ENCODE measurements at places on chromosomes 2 and 18.

- H3K4me1 ChIP-seq = no peaks in the 10 kb centered on the region
- H3K27me3 ChIP-seq = no peaks in the 10 kb centered on the region
- peak; percentile 27 for DNase-seq
Measured at GRCh38 chr2:240595381-240596079, 9.0 kb downstream of the CAPN10 start.

- H3K27ac ChIP-seq = no peak overlapping the region
- no peaks in the 10 kb centered on the region for H3K36me3 ChIP-seq
- no peak overlapping the region for H3K4me3 ChIP-seq
- no peaks in the 10 kb centered on the region for H3K4me1 ChIP-seq
- no peak for DNase-seq
Measured at GRCh38 chr2:85717308-85718008, 23.3 kb downstream of the GNLY start.

- no peaks in the 10 kb centered on the region for H3K36me3 ChIP-seq
- DNase-seq = no peak
Measured at GRCh38 chr2:6679471-6679870, 186.2 kb downstream of the CMPK2 start.

- no peaks in the 10 kb centered on the region for H3K36me3 ChIP-seq
- peaks cover 8% of the 10 kb centered on the region for H3K4me1 ChIP-seq
Measured at GRCh38 chr2:25198576-25198975, 30.2 kb upstream of the POMC start.

DNA sequence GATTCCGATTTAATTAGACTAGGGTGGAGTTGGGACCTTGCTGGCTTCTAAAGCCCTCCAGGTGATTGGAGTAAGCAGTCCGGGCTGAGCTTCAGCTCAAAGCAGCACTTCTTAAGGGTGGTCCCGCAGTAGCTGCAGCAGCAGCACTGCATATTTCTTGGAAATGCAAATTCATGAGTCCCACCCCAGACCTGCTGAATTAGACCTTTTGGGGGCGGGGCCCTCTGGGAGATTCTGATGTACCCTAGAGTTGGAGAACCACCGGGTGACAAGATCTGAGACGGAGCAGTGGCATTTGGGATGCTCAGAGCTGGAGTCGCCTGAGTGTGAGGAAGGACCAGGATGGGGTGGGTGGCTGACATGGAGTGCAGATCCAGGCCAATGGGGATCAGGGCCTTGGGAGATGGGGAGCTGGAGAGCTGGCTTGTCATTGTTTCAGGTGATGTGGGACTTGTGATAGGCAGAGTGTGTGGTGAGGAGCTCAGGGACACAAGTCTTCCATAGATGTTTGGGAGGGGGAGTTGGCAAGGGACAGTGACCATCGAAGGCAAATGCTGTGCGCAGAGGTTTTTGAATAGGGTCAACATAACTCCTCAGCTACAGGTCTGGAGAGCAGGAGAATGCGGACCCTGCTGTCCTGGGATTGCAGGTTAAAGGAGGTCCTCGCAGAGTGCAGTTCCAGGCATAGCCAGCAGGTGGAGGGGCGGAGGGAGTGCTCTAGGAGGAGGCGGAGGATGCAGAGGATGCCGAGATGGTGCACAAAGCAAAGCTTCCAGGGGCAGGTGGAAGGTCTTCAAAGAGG lies 130.9 kb upstream of the RAB12 start:
- H3K27ac ChIP-seq = no peak overlapping the region
- peak; percentile 57 for DNase-seq
- no peak overlapping the region for H3K4me3 ChIP-seq
- no peaks in the 10 kb centered on the region for H3K36me3 ChIP-seq
- no peaks in the 10 kb centered on the region for H3K4me1 ChIP-seq

DNA sequence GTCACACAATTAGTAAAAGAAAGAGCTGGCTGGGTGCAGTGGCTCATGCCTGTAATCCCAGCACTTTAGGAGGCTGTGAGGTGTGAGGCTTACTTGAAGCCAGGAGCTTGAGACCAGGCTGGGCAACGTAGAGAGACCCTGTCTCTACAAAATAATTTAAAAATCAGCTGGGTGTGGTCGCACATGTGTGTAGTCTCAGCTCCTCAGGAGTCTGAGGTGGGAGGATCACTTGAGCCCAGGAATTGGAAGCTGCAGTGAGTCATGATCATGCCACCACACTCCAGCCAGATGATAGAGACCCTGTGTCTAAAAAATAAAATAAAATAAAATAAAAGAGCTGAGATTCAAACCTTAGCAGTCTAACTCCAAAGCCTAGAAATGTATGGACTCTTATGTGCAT lies 39.0 kb upstream of the NEDD4L start:
- DNase-seq = no peak
- H3K27me3 ChIP-seq = no peaks in the 10 kb centered on the region
- H3K4me1 ChIP-seq = no peaks in the 10 kb centered on the region
- no peaks in the 10 kb centered on the region for H3K36me3 ChIP-seq
- no peak overlapping the region for H3K27ac ChIP-seq
- H3K4me3 ChIP-seq = no peak overlapping the region

GRCh38 chr2:117232305-117232704 lies 582.2 kb upstream of the DDX18 start:
- H3K4me3 ChIP-seq = no peak overlapping the region
- H3K27me3 ChIP-seq = no peaks in the 10 kb centered on the region
- no peaks in the 10 kb centered on the region for H3K36me3 ChIP-seq
- DNase-seq = no peak

DNA sequence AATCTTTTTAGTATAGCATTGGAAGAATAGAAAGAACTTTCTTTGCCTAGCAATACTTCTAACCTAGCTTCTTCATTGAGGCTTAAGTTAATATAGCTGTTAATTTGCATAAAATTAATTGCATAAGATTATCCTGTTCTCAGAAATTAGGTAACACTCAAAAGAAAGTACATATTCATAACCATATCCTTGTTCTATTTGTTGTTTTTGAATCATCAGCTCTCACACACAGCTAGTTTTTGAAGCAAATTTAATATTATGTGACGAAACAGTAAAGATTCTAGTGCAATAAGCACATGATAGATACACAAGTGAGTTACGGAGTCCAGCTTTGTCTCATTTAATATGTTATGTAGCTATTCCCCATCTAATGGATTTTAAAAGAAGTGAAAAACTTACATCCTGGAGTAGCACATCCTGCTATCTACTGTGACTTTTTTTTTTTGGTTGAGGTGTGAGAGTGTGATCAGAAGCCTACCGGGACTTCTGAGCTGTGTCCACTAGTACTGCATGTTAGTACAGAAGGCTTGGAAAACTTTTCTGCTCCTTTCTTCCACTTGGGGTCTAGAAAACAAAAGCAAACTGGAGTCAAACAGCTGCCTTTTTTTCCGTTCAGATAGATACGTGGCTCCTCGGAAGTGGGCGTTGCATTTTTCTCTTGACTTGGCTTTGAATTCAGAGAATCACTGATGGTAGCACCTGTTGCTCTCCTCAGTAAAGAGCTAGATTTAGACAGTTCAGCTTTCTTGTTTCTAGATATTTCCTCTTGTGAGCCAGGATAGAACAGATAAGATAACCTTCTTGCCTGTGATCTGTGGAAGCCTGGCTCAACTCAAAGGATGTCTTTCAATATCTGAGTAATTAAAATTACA lies 27.2 kb downstream of the KDM3A start:
- H3K4me1 ChIP-seq = peaks cover 22% of the 10 kb centered on the region
- DNase-seq = no peak
- no peak overlapping the region for H3K4me3 ChIP-seq

DNA sequence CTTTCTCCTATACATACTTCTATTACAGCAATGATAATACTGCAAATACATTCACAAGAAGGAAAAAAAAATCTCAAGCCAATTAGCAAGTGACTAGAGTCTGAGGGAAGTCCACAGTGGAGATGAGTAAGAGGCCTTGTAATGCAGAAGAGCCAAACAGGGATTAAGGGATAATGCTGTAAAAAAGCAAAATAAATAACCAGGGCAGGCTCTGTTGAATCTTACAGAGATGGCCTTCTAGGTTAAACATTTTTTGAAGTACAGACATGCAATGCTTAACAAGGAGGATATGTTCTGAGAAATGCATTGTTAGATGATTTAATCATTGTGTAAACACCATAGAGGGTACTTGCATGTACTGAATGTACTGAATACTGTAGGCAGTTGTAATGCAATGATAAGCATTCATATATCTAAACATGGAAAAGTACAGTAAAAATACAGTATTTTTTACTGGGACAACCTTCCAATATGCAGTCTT lies 122.1 kb upstream of the RMDN2 start:
- H3K4me3 ChIP-seq = no peak overlapping the region
- H3K36me3 ChIP-seq = no peaks in the 10 kb centered on the region
- H3K27ac ChIP-seq = peak overlapping the region; percentile 58
- H3K4me1 ChIP-seq = peaks cover 21% of the 10 kb centered on the region
